ENCODE measurements at places on chromosomes 3 and 15. TPM values are rescaled to one million over a fixed set of nuclear protein-coding genes. Genes with fewer than 3 reads are reported as not detected.

- no peak for DNase-seq
Observed at GRCh38 chr3:59334585-59334984, 284.8 kb upstream of the CFAP20DC start.

DNA sequence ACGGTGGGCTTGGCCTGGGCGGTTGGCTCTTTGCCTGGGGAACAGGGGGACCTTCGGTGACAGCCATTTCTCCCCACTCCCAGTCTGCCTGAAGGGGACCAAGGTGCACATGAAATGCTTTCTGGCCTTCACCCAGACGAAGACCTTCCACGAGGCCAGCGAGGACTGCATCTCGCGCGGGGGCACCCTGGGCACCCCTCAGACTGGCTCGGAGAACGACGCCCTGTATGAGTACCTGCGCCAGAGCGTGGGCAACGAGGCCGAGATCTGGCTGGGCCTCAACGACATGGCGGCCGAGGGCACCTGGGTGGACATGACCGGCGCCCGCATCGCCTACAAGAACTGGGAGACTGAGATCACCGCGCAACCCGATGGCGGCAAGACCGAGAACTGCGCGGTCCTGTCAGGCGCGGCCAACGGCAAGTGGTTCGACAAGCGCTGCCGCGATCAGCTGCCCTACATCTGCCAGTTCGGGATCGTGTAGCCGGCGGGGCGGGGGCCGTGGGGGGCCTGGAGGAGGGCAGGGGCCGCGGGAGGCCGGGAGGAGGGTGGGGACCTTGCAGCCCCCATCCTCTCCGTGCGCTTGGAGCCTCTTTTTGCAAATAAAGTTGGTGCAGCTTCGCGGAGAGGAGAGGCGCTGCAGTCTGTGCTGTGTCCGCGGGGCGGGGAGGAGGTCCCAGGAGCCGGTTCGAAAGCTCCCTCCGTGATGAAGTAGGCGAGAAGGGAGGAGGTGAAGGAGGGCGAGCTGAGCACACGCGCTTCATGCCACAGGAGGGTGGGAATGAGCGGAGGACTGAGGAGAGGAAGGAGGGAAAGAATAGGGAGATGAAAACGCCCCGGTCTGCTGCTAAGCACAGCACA, 9.6 kb downstream of the CLEC3B start:
- no peak for DNase-seq

GRCh38 chr3:175728566-175728965, 869.4 kb downstream of the NAALADL2 start:
- DNase-seq: no peak

- no peak for DNase-seq
Observed at GRCh38 chr3:97432914-97433313, 331.6 kb upstream of the ARL6 start.

DNA sequence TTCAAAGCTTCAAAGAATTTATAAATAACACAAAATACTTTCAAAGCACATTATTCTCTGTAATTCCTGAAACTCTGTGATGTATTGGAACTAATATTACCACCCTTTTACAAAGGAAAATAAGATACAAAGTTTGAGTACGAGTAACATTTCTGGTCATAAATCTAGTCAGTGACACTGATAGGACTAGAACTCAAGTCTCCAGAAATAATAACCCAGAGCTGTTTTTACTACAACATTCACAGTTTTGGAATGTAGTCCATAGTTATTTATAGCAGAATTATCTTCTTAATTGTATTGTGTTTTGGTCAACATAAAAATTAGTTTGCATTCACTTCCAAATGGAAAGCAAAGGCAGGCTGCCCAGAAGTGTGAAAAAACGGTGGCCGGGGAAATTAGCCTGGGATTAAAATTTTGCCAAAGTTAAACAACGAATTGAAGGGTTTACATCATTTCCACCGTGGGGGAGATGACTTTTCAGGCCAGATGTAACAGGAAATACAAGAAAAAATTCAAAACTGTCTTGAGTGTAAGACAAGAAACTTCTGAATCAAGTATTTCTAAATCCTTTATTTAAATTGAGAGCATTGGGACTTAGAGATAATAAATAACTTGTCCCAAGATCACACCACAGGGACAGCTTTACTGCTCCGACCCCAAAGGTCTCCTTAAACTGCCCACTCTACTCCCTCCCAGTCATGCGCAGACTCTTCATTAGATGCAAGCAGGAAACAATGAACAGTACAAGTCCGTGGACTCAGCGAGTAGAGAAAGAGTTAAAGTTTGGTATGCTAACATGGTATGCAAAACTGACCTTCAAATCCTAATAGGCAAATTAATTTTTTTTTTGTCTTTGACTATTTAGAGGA, 74.3 kb upstream of the VGLL4 start:
- DNase-seq: no peak

DNA sequence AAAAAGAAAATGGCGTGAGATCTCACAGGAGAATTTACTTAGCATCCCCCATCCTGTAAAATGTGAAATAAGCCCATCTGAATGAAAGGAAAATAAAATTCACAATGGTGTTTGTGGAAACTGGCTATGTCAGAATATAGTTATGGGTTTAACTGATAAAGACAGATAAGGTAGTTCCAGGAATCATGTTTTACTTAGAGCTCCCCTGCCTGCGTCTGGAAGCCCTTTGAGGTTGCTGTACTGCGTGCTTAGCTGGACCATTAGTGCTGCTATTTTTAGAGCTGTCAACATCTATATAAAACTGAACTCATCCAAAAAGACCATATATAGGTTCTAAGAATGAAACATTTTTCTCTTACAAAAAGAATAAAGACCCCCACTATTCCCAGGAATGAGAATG, 130.8 kb downstream of the LSAMP start:
- no peak for DNase-seq

DNA sequence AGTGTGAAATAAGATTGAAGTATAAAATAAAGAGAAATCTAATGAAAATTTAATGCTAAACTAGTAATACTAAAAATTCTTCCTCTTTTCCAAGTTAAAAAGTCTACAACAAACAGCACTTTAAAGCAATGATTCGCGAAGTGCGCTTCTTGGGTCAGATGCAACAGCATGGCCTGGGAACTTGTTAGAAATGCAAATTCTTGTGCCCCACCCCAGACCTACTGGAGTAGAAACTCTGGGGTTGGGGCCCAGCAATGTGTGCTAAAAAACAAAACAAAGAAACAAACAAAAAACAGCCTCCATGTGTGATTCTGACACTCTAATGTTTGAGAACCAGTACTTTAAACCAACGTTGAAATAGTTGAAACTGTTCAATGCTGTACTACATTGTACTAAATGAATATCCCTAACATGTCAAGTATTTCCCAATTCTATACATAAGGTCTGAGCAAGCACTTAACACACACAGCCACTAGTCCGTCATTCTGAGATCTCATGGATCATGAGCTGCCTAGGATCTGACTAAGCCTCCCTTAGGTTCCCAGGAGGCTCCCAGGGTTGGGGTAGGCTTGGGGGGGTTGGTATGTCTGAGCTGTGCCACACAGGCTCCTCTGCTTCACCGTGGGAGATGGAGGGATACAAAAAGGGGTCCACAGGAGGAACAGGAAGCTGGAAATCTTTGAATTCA, 6.1 kb downstream of the RASGRP1 start:
- DNase-seq: no peak

- DNase-seq: no peak
Observed at GRCh38 chr3:102747611-102748010, 312.8 kb downstream of the ZPLD1 start.

DNA sequence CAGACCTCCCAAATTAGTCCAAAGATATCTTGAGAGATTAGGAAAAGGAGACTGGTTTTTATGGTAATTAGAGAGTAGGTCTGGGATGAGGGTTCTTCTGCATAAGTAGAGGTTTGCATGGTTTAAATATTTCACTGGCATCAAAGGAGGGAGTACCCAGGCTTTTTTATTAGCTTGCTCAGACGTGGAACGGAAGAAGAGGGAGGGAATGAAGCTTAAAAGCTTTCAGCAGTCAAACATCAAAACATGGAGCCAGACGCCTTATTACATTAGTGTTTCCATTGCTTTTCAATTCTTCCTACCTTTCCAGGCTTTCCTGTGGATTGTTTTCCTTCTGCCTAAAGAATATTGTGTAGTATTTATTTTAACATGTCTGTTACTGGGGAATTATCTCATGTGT, 342.1 kb upstream of the SOX2 start:
- DNase-seq: no peak

- no peak for DNase-seq
Observed at GRCh38 chr15:42595626-42596240, 20.3 kb downstream of the STARD9 start.

DNA sequence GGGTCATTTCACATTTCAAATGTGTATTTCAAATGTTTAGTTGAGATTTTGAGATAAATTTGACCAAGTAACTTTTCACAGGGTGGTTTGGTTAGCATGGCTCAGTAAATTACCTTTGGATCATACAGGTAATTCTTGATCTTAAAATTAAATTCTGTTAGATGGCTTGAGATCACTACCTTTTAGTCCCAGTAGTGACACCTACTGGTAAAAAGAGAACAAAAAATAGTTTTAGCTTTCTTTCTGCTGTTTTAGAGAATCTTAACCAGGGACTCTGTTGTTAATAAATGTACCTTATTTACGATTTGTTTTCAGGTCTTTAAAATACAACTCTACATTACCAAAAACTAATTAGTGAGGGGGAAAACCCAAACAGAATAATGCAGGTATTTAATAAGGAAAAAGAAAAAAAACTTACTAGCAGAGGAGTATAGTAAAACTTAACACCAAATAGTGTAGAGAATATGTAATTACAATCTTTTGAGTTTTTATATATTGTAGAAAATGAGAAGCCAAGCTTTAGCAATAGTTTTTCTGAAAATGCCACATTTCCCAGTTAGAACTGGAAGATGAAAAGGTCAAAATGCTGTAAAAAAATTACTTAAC, 620.3 kb upstream of the AGTR1 start:
- DNase-seq: no peak

GRCh38 chr3:169382309-169382708, 281.2 kb downstream of the MECOM start:
- no peak for DNase-seq

DNA sequence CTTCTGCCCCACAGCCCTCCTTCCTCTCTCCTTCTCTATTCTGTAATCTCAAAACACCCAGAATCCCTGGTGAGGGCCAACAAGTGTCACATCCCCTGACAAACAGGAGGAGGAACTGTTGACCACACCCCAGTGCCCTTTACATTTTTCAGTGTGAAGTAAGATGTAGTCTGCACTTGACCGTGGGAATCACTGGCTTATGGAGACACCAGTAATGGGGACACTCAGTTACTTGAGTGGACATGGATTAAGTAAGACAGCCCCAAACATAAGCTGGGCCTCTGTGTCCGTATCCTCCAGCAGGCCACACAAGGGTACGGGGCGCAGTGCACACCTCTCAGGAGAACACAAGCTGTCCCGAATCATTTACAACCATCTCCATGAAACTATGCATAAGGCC, 28.4 kb upstream of the LIMD1 start:
- DNase-seq: no peak

The RYR3 gene
- 1.6 TPM for total RNA-seq

- peak; percentile 62 for DNase-seq
Observed at GRCh38 chr15:31488437-31489204, 162.0 kb downstream of the KLF13 start.

The FOXL2 gene
- not detected for total RNA-seq

- DNase-seq: no peak
Observed at GRCh38 chr15:36371509-36371908, 207.9 kb upstream of the CDIN1 start.

- no peak for DNase-seq
Observed at GRCh38 chr15:51853998-51854397, 24.5 kb downstream of the TMOD3 start.

GRCh38 chr3:138180375-138181029, 5.8 kb upstream of the DBR1 start:
- no peak for DNase-seq

DNA sequence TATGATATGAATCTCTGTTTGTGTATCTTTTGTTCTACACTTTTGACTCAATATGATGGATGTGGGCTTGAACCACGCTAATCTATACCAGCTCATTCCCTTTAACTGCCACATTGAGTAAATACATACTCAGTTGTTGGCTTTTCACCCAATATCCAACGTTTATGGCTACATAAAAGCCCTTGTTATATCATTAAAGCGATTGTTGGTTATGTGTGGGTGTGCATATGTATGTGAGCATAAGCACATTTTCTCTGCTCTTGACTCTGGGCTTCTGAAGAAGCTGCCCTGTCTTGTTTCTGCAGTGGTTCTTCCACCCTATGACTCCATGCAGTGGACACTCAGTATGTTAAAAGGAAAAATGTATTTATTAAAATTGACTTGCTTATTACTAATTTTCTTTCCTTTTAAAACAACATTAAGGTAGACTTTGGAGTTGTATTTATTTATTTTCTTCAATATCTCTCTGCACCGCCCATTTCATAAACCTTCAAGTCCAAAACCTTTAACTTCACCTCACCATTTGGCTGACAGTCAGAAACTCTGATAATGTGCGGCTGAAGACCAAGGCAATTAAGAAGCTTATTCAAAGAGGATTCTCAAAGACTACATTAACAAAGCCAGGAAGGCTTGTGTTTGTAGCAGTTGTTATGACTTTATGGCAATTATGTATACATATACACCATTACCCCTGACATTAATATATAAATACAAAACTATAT, 156.1 kb downstream of the THRB start:
- no peak for DNase-seq

GRCh38 chr15:60563539-60564404, 84.8 kb upstream of the ICE2 start:
- DNase-seq: no peak

The TUSC7 gene
- total RNA-seq: not detected

DNA sequence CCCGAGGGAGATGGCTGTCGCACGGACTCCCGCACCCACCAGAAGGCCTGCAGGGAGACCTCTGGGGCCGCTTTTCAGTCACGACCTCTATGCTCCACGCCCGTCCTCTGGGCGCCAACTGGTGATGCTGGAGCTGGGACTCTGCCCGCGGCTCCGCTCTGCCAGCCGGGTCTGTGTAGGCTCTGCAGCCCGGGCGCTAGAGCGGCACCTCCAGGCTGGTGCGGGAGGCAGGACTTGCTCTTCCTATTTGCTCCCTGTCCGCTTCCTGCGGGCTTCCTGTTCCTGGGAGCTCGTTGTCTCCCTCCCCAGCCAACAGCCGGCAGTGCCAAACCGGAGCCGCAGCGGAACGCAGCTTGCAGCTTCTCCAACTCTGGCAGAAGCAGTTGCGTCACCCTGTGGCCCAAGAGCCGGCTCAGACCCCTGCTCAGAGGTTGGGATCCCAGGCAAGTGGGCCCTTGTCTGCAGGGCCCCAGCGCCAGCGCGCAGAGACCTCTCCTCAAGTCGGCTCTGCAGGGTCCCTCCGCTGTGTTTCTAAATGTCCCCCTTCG, 285.9 kb downstream of the XXYLT1 start:
- DNase-seq: peak; percentile 64

DNA sequence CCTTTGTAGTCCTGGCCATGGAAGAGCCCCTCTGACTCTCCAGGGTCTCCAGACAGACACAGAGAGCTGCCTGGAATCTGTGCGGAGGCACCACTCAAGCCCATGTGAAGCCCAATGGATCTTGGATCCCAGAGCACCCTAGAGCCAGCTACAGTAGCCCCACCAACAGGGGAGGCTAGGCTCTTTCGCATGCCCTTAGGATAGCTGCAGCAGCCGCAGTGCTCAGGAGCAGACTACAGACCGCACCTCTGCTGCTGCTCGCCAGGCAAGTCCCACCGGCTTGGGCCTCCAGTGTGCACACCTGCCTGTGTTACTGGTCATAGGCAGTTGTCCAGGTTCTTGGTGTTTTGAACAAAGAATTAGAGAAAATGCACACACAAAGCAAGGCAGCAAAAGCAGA, 131.6 kb downstream of the SPATA16 start:
- no peak for DNase-seq

Measured in lower leg skin (tissue), 4 donors.